Gastroesophageal sphincter (tissue), 4 donors: ENCODE measurements at places on chromosomes 11 and 22. TPM values are rescaled to one million over a fixed set of nuclear protein-coding genes. Genes with fewer than 3 reads are reported as not detected.

Gene AIP
- 71.0 TPM for total RNA-seq

Gene RAB3IL1
- 22.1 TPM for total RNA-seq

Gene OR52H1
- not detected for total RNA-seq

Gene LDLRAD3
- total RNA-seq = 6.8 TPM

Gene OR2D2
- not detected for total RNA-seq

Gene ART1
- not detected for total RNA-seq

Gene PVALB
- not detected for total RNA-seq

Gene OR51B4
- total RNA-seq = not detected

Gene CHEK2
- total RNA-seq = 6.1 TPM

Gene VSIG2
- 0.58 TPM for total RNA-seq

Gene MS4A6E
- not detected for total RNA-seq

Gene TENM4
- total RNA-seq = 5.5 TPM

Gene CCDC81
- 3.7 TPM for total RNA-seq

Gene KCNC1
- not detected for total RNA-seq

Gene GRAMD1B
- 1.8 TPM for total RNA-seq
